ENCODE measurements at places on chromosomes 2 and 18. TPM values are rescaled to one million over a fixed set of nuclear protein-coding genes. Genes with fewer than 3 reads are reported as not detected.

Gene RALB
- 73.7 TPM for total RNA-seq

Gene MARS2
- total RNA-seq: 3.5 TPM

Gene ATL2
- total RNA-seq: 125 TPM

Gene IL36G
- not detected for total RNA-seq

Gene FAM110C
- not detected for total RNA-seq

Gene FAM117B
- 4.7 TPM for total RNA-seq

Gene ABCA12
- total RNA-seq: 0.09 TPM

Gene CFC1
- not detected for total RNA-seq

Gene PPP1R1C
- not detected for total RNA-seq

Gene TRIM43
- not detected for total RNA-seq

Gene TCF23
- total RNA-seq: not detected

Gene ARID5A
- 7.8 TPM for total RNA-seq

Gene SULT1C2
- total RNA-seq: 0.27 TPM

Gene LMAN2L
- 12.2 TPM for total RNA-seq

Gene TMEM178A
- 0.36 TPM for total RNA-seq

Gene RAB3GAP1
- 80.0 TPM for total RNA-seq

Gene TLX2
- total RNA-seq: not detected

Gene POTEI
- not detected for total RNA-seq

Gene DES
- total RNA-seq: 4.7 TPM

Gene UGT1A7
- not detected for total RNA-seq

Gene ST6GAL2
- 0.09 TPM for total RNA-seq

Gene COL6A3
- total RNA-seq: 1,372 TPM

Gene POTEJ
- total RNA-seq: not detected

Gene GLI2
- total RNA-seq: 5.3 TPM

Gene DSC2
- total RNA-seq: 0.82 TPM

Gene FARP2
- 41.0 TPM for total RNA-seq

Gene LRRTM1
- total RNA-seq: not detected

Gene DCC
- total RNA-seq: 0.09 TPM

Gene ABCG5
- total RNA-seq: not detected

Gene G6PC2
- total RNA-seq: not detected

Gene CSRNP3
- 3.4 TPM for total RNA-seq

Gene REG1B
- not detected for total RNA-seq

Gene RNF181
- 213 TPM for total RNA-seq

Gene CDH2
- total RNA-seq: 64.1 TPM

Gene SLC16A14
- 0.49 TPM for total RNA-seq

Gene MLPH
- 5.2 TPM for total RNA-seq

Gene IL36RN
- total RNA-seq: not detected

Gene TUBB8B
- total RNA-seq: not detected

Gene PER2
- 10.8 TPM for total RNA-seq

Gene GAREM1
- total RNA-seq: 5.5 TPM

Gene PRSS56
- not detected for total RNA-seq

All from fibroblast of the aortic adventitia (primary cell).